ENCODE measurements at places on chromosomes 11 and 22.

DNA sequence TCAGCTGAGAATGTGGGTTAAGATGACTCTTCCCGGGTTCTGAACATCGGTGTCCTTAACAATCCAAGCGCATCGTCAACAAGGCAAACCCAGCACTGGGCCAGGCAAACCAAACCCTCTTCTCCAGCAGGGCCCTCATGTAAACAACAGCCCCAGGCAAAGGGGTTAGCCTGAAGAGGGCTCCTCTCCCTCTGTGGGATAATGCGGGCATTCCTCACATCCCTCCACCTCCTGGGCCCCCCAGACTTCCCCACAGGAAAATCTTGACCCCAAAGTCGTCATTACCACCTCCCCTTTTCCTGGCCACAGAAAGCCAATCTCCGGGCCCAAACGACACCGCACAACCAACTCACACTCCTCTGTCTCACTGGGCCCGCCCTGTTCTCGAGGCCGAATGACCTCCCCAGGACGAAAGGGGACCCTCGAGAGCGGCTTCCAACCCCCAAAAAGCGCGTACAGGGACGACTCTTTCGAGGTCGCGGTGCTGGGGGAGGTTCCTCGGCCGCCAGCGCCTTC lies 566 bp downstream of the DDB1 start:
- no peak for DNase-seq

DNA sequence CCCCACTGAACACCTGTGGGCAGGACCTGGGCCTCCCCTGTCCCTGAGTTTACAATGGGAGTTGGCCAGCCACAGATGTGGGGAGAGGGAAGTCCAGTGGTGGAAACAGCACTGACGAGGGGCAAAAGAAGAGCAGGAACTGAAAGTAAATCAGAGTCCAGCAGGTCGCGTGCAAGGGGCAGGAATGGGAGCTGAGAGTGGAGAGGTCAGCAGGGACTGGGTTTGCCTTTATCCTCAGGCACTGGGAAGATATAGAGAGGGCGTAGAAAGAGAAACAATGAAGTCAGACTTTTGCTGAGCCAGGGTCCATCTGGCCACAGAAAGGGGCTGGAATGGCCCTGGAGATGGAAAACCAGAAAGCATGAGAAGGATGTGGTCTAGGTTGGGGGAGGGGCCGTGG lies 8.5 kb downstream of the P2RY6 start:
- DNase-seq, result no peak

DNA sequence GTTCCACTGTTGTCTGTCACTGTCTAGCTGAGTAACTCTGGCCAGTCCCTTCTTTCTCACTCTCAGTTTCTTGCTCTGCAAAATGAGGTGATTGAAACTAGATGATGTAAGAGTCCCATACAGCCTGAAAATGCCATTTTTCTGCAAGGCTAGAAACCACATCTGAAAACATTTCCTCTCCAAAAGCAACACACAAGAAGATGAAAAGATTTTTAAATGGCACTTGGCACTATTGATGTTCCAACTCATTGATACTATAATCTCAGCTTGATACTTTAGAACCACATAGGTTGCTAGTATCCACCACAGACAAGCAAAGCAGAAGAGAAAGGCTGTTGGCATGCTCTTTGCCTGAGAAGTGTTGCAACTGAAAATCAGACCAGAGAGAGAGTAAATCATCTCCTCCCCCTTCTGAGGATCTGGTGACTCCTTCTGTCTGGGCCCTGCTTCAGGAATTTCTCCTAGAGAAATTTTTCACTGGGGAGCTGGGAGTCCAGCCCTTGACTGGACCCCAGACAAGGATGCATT lies 1217.9 kb downstream of the LRRC4C start:
- DNase-seq, result no peak

- DNase-seq, result no peak
These were observed 66.3 kb upstream of the API5 start for GRCh38 chr11:43245466-43245865.

- DNase-seq, result peak; percentile 52
These were observed 1.1 kb downstream of the FXYD2 start for GRCh38 chr11:117823294-117823945.

DNA sequence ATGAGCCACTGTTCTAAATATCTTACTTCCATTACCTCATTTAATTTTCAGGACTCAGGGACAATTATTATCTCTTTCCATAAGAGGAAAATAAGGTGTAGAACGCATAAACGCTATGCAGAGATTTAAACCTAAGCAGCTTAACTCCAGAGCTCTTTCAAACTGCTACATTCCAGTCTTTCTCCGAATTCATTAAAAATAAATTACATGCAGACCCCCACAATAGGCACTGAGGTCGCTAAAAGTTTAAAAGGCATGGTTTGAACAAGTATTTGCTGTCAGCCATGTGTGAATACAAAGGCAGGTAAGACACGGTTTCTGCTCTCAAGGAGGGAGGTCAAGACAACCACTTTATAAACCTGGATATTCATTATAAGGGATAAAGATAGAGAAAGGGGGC lies 983 bp downstream of the NARS2 start:
- DNase-seq, result no peak

DNA sequence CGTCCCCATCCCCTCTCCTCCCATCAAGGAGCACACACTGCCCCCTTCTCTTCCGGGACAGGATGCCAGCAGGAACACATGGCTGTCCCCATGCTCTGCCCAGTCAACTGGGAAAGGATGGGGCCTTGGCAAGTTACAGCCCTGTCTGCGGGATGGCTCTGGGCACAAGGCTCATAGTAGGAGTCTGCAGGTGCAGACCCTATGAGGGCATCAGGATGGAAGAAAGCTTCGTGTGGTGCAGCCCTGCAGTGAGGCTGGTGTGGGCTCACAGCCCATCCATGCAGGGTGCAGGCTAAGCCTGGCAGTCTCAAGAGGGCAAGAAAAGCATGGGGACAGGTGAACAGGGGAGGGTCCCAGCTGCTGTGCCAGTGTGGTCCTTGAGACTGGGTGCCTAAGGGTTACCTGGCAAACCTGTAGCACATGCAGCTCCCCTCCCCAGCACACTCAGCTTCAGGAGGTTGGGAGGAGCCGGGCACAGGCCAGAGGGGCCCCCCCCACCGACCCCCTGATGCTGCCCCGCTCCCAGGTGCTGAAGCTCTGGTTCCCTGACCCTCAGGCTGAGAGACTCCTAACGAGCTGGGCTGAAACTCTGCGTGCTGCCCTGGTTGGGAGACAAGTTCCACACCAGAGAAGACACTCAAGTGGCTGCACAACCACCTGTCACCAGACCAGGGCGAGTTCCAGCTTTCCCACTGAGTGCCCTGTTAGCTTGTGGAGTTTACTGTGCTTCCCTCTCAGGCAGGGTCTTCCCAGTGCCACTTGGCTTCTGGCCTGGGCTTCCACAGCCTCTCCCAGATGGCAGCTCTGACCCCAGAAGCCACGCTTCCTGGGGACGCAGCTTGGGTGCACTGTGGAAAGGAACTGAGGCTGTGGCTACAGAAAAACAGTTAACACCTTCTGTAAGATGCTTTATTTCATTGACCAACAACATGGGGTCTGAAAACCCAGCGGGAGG lies 3.3 kb upstream of the SCARF2 start:
- DNase-seq, result no peak

- DNase-seq, result no peak
These were observed 9.8 kb downstream of the NUCB2 start for GRCh38 chr11:17286332-17286731.

DNA sequence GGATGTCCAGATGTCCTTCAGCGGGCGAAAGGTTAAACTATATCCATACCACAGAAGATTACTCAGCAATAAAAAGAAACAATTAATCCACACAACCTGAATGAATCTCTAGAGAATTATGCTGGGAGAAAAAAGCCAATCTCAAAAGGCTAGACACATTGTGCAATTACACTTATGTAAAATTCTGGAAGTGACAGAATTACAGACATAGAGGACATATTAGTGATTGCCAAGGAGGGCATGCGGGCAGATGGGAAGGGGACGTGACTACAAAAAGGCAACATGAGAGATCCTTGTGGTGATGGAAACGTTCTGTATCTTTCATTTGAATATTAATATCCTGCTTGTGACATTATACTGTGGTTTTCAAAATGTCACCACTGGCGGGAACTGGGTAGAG lies 103.5 kb upstream of the BMAL1 start:
- DNase-seq, result no peak

DNA sequence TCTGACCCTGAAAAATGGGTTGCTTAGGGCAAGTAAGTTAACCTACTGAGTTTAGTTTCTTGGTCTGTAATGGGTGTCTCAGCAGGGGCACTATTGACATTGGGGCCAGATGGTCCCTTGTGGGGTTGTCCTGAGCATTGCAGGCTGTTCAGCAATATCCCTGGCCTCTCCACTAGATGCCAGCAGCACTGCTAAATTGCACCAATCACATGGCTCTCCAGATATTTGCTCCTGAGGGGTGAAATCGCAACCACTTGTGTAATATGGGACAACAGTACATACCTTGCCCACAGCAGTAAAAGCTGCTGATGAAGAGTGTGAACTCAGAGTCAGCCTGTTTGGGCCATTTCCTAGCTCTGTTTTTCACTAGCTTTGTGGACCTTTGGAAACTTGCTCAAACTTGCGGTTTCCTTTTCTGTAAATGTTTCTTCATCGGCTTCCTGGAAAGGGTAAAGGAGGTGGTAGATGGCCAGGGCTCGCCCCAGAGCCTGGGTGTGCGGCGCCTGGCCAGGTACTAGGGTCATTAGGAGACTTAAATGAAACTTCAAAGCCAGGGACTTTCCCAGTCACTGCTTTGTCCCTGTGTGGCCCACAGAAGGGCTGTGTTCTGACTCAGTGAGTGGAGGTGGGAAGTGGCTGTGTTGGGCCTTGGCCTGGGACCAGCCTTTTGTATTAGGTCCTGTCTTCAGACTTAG lies 13.0 kb downstream of the NCF4 start:
- DNase-seq, result peak; percentile 47

GRCh38 chr11:107707807-107708206 lies 4.0 kb downstream of the SLN start:
- no peak for DNase-seq

- DNase-seq, result peak; percentile 37
These were observed 35.1 kb upstream of the SUSD2 start for GRCh38 chr22:24146194-24146616.

- DNase-seq, result peak; percentile 59
These were observed 42.1 kb upstream of the KLHL35 start for GRCh38 chr11:75474878-75475766.

DNA sequence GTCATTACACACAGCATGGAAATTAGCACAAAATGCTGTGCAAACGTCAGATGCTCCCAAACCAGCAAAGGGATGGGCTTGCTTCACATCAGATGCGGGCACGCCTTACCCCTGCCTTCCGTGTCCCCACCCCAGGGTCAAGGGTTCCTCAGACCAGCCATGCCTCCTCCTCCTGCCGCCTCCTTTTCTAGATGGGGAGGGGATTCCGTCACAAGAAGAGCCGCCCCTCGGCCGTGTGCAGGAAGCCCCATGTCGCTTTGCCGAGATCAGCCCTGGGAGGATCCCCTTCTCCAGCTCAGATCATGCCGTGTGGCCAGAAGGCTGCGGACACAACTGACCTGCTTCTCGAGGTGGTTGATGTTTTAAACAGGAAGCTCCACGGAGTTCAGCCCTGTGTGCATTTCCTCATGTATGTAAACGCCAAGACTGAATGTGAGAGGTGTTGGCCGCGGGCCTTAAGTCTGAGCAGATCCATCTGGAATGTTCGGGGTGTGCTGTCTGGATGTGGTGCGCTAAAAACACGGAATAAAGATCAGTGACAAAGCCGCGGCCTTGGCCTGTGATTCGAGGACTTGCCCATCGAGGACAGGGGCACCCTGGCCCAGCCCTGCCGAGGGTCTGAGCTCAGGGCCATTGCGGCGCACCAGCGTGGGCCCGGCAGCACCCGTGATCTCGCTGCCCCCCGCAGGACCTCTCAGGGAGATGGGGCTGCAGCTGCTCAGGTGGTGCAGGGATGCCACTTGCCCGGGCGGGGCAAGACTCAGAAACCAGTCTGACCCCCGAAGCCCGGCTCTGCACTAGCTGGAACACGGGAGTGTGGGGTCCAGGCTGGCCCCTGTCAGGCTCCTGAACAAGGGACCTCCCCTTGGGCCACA lies 412.9 kb downstream of the TBC1D22A start:
- peak; percentile 14 for DNase-seq

GRCh38 chr11:65395961-65396530 lies 9.6 kb downstream of the FRMD8 start:
- DNase-seq, result no peak

Data from CD4-positive, alpha-beta T cell treated with Interleukin-15 for 1 hour (primary cell).